HEK293T (cell line): ENCODE measurements at places on chromosomes 16 and 17.

DNA sequence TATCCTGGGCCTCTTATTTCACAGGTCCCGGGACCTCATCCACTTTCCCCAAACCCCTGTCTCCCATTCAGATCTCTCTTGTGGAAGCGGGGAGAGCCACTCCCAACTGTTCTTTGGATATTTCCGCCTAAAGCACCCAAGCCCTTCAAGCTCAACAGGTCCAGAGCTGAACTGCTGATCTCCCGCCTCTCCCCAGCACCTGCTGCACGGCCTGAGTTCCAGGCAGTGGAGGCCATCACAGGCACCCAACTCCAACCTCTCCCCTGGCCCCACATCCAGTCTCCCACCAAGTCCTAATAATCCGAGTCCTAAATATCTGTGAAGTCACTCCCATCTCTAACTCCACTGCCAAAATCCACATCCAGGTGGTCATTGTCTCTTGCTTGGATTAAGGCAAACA lies 6.5 kb downstream of the ITGA2B start:
- DNase-seq: no peak

GRCh38 chr17:44916781-44917241 lies 1.5 kb upstream of the GFAP start:
- DNase-seq: no peak

DNA sequence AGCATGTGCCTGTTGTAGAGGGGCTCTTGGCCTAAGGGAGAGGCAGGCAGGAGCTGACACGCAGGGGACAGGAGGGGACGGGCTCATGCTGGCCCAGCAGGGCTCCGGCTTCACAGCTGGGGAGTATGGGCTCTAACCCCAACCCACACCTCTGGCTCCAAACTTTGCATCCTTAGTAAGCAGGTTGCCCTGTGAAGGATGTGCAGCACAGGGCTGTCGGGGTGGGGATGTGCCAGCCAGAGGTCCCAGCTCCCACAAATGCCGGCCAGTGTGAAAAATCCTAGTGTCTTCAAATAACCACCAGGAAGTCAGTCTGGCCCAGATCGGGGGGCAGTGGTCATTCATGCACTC lies 14.0 kb upstream of the FAM83G start:
- DNase-seq: no peak

GRCh38 chr17:181245-182049 lies at the start of gene DOC2B:
Gene DOC2B, minus strand, starts transcription at chr17:181650. Its CDS starts 171 bp downstream, at chr17:181479.
- no peak for DNase-seq

DNA sequence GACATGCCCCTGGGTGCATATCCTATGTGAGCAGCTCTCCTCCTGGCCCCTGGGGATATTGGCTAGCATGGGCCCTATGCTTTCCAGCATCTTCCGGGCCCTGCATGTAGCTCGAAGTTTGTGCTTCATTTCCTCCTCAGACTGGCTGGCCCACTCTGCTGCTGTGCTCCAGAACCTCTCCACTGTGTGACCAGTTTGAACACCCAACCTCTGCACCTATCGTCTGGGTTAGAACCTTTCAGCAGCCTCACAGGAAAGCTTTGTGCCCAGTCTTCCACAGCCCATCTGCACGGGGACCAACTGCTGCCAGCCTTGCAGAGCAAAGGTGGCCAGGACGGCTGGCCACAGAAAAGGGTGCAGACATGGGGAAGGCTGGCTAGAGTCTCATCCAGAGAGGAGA lies 10.2 kb upstream of the CLEC18B start:
- no peak for DNase-seq

DNA sequence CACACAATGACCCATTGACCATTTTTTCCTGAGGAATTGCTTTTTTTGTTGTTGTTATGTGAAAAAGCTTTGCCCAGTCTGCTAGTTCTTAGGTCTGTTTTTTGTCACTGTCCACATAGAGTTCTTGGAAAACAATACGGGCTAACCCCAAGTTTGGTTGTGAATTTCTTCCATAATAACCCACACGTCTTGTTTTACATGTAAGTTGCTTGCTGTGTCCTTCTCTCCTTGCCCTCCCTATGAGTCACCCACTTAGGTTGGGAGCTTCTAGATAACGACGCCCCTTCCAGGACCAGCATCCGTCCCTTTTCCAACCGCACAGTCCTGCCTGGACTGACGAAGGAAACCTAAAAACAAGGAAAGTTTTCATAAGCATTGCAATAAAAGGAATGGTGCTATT lies 175.3 kb upstream of the HS3ST3A1 start:
- no peak for DNase-seq
